ENCODE measurements at places on chromosomes 13 and 19.

GRCh38 chr19:40603389-40604170 is 2.4 kb downstream of the LTBP4 start:
- DNase-seq = peak; percentile 97

DNA sequence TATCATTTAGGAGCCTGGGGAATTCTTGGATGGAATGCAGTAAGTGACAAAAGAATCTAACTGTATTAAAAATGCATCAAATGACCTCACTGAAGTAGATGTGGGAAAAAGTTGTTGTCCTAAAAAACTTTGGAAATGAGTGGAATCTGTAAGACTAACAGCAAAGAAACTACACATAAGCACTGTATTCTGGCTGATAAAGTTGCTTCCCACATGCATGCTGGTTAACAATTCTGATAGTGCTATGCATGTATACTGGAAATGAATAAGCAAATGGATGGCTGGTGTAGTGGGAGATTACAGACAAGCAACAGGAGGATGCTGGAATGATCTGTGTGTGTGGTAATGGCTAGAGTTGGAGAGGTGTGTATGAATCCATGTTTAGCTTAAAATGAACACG is 138.5 kb downstream of the FOXO1 start:
- DNase-seq = no peak

- no peak for DNase-seq
These were observed 30.6 kb downstream of the CERS1 start for GRCh38 chr19:18865106-18865972.

DNA sequence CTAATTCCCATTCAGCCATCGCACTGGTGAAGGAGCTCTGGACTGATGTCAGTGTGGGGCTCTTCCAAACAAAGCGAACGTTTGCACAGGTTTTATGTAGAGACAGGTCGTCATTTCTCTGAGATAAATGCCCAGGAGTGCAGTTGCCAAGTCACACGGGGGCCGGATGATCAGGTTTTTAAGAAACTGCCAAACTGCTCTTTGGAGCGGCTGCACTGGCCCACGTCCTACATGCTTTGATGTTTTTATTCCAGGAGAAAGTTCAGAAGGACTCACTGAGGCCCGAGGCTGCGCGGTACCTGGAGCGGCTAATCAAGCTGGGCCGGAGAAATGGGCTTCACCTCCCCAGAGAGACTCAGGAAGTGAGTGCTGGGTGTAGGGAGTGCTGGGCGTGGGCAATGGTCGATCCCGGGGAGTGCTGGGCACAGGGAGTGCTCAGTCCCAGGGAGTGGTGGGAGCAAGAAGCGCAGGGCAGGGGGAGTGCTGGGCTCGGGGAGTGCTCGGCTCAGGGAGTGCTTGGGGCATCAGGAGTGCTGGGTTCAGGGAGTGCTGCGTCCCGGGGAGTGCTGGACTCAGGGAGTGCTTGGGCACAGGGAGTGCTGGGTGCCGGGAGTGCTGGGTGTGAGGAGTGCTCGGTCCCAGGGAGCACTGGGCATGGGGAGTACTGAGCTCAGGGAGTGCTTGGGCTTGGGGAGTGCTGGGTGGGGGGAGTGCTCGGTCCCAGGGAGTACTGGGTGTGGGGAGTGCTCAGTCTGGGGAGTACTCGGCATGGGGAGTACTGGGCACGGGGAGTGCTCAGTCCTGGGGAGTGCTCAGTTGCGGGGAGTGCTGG is 10.7 kb downstream of the THOP1 start:
- no peak for DNase-seq

- DNase-seq = no peak
These were observed 263.7 kb downstream of the TEX29 start for GRCh38 chr13:111584101-111584672.

DNA sequence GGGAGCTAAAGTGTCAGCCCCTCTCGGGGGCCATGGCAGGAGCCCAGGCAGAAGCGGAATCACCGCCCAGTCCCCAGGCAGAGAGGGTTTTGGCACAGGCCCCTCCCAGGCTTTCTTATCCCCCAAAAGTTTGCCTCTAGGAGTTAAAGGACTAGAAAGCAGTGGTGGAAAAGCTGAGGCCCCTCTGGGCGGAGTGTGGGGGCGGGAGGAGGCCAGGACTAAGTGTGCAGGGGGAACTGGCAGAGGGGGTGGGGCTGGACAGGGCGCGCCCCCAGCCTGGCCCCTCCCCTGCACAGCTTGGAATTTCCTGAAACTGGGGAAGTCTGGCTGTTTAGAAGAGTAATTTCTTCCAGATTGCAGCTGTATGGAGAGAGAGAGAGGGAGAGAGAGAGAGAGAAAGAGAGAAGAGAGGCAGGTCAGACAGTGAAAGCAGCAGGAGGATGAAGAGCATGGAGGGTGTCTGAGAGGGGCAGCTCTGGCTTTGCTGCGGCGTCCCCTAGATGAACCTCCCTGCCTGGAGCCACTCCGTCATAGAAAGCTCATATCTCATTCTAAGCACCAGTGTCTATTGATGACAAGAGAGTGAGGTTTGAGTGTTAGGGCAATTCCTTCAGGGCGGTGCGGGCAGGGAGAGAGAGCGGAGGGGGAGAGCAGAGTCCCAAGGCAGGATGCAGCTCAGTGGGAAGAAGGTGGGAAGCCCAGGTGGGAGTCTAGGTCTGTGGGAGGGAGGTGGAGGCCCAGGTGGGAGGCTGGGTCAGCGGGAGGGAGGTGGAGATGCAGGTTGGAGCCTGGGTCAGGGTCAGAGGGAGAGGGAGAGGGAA is at the start of gene CDC42EP5:
CDC42EP5 (minus strand) TSS at position 226 of the 821 bp plus-strand sequence. CDS start 7,749 bp downstream, outside the sequence.
- DNase-seq = no peak

- DNase-seq = no peak
These were observed 473.8 kb downstream of the KLF5 start for GRCh38 chr13:73532582-73532981.

- DNase-seq = no peak
These were observed 36.5 kb upstream of the MRI1 start for GRCh38 chr19:13727798-13728197.

DNA sequence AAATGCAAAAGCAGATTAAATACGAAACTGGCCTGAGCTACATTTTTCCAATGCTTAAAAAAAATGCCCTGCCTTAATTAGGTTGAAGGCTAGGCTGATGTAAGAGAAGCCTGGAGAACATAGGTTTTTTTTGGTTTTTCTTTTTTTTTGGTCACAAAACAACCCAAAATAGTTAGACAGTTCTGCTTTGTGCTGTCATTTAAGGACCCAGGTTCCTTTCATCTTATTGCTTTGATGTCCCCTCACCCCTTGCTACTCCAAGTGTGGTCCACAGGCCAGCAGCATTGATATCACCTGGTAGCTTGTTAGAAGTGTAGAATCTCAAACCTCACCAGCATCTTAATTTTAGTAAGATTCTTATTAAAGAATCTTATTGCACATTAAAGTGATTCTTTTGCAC is 14.4 kb downstream of the TDRD3 start:
- no peak for DNase-seq

- no peak for DNase-seq
These were observed 2.9 kb downstream of the NUMBL start for GRCh38 chr19:40687525-40688016.

GRCh38 chr13:50309318-50309717 is 294.1 kb downstream of the KCNRG start:
- DNase-seq = no peak

GRCh38 chr13:59681636-59682311 is 482.0 kb downstream of the DIAPH3 start:
- no peak for DNase-seq

DNA sequence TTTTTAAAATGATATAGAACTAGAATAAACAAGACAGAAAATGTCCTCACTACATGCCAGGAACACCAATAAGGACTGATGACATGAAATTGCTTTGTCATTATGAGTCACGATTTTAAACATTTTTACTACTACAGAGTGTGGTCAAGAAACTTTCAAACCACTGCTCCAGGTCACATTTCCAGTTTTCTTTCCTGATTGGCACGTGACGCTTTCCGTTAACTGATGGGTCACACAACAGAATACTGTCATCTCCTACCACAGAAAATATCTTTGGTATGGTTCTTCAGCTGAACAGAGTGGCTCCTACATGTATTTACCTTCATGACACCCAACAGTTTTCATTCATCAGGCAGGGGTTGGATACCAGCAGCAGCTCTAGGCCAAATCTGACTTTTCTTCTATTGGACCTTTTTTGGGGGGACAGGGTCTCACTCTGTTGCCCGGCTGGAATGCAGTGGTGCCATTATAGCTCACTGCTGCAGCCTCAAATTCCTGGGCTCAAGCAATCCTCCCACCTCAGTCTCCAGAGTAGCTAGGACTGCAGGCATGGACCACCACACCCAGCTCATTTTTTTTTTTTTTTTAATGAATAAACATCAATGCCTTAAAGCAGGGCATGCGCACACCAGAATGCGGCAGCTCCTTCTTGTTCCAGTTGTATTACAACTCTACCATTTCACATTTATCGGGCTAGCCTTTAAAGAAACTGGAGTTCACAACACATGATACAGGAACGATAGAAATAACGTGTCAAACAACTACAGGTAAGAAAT is 147.4 kb downstream of the RNF17 start:
- no peak for DNase-seq

- DNase-seq = no peak
These were observed 316.6 kb downstream of the DNAJC15 start for GRCh38 chr13:43339805-43340550.

DNA sequence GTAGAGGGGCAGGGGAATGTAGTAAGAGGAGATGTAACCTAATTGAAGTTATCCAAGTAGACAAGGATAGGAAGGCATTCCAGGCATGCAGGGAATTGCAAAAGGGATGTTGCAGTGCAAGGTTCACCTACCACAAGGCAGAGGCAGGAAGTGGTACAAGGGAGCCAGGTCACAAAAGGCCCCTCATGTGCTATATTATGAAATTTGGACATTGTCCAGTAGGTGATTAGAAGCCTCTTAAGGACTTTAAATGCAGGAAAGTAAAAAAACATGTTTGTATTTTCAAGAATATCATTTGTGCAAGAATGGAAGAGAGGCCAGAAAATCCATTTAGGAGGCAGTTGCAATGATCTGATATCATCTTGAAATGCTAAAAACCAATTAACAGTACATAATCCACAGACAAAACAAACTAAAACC is 111.4 kb downstream of the FRY start:
- DNase-seq = no peak

- no peak for DNase-seq
These were observed 1707.6 kb upstream of the SLC10A2 start for GRCh38 chr13:104773775-104774174.

- DNase-seq = no peak
These were observed 50.3 kb upstream of the CACNA1A start for GRCh38 chr19:13556552-13556951.

- no peak for DNase-seq
These were observed 685.6 kb upstream of the SLITRK1 start for GRCh38 chr13:84567848-84568247.

GRCh38 chr13:101144808-101145419 is 271.4 kb downstream of the NALCN start:
- DNase-seq = peak; percentile 2

GRCh38 chr19:38100589-38100988 is 123.4 kb downstream of the DPF1 start:
- no peak for DNase-seq

- DNase-seq = no peak
These were observed 159.6 kb upstream of the ATXN8OS start for GRCh38 chr13:69948016-69948415.

GRCh38 chr13:35978607-35979316 is 152.4 kb downstream of the DCLK1 start:
- peak; percentile 4 for DNase-seq

DNA sequence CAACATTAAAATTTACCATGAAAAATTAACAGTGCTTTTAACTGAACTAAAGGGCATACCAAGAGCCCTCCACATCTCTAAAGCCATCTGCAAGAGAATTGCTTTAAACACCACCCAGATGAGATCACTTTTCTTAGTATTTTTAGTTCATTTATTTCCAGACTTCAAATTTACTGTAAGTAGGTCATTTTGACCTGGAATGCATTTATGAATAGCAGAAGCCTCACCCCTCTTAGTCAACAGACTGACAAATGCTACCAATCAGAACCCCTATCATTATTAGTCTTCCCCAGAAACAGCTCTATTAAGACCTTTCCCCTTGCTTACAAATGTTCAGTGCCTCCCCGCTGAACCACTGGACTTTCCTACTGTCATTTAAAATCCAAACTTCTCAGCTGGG is 27.3 kb downstream of the RUBCNL start:
- no peak for DNase-seq

DNA sequence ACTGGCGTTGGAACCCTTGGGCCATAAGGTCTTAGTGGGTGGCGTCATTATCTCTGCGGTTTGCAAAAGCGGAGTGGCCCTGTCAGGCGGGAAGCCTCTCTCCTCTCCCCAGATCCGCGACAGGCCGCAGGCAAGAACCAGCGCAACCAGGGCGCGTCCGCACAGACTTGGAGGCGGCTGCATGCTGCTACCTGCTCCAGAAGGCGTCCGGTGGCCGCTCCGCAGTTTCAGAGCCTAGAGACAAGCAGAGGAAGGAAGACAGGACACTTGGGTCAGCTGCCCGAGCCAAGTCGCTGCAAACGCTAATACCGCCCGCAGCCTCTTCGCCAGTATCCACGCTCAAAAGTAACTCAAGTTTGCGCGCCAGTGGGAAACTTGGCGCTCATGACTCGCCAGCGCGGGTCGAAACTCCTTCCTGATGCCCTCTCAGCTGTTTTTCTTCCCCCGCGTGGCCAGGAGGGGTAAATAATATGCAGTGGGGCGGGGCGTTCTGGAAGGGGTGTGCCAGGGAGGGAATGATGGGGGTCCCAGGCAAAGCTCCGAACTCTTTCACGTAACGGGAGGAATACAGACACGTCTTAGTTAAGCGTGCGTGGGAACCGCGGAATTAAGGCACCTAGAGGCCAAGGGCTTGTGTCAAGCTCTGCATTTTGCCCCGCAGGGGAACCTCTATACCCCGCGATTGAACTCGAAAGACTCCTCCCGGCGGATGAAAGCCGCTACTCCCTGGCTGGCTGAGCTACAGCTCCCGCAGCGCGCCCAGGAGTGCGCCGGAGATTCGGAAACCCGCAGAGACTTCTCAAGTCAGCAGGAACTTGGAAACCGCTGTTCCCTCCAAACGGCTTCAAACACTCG is at the start of gene EDNRB:
EDNRB (minus strand) TSS at position 441 of the 855 bp plus-strand sequence; CDS start at position 183, 258 bp downstream.
- no peak for DNase-seq

DNA sequence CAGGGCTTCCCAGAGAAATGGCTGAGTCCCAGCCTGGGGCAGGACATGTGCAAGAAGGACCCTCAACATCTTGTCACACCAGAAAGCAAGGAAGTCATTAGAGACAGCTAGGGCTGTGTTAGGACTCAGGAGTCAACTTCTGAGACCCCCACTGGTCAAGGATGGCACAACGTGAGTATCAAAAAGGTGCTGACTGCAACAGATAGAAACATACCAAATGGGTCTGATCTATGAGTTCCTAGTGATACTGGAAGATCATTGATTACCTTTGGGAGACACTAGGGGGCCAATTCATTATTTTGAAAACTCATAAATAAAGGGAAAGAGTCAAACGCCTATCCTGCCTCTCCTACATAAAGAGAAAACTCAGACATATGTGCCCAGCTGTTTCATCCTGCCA is 73.5 kb upstream of the GJB6 start:
- no peak for DNase-seq

DNA sequence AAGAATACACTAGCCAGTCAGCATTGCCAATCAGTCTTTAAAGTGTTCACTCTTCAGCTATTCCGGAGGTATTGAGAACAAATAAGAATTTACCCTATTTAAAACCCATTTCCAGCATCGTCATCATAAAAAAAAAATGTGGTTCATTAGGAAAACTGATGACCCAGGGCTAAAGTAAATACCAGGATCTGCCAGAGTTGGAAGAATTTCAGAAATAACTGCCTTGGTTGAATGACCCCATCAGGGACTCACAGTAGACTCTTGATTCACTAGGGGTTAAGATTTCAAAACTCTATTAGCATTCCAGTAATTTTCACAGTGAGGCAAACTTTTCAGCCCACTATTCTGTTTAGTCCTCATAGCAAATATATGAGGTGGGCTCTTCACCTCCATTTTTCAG is 377.0 kb downstream of the ITGBL1 start:
- no peak for DNase-seq

- DNase-seq = no peak
These were observed 47.5 kb upstream of the MED4 start for GRCh38 chr13:48142436-48142835.
